Type B pancreatic cell (in vitro differentiated cells): ENCODE measurements at places on chromosomes 3 and 15. TPM values are rescaled to one million over a fixed set of nuclear protein-coding genes. Genes with fewer than 3 reads are reported as not detected.
A peak's percentile ranks its signal among the peaks of the same experiment; 100 is the strongest.

DNA sequence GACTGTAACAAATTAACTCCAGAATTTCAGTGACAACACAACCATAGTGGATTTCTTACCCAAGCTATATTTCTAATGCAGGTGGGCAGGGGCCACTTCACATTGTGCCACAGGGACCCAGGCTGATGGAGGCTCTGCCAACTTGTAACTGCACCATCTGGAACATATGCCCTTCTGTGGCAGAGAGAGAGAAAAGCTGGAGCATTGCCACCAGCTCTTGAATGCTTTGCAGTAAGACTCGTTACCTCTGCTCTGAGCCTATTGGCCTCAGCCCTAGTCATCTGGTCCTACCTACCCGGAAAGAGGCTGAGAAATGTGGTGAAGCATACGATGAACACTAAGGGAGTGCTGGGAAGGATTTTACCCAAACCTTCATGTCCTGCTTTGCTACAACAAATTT is 587.1 kb downstream of the ZNF385D start:
- H3K4me3 ChIP-seq = no peak overlapping the region
- H3K36me3 ChIP-seq = no peaks in the 10 kb centered on the region
- no peak overlapping the region for H3K27ac ChIP-seq
- no peaks in the 10 kb centered on the region for H3K4me1 ChIP-seq

- H3K4me3 ChIP-seq = peak overlapping the region; percentile 85
- DNase-seq = peak; percentile 79
- peaks cover 51% of the 10 kb centered on the region for H3K27me3 ChIP-seq
- no peak overlapping the region for H3K27ac ChIP-seq
- no peaks in the 10 kb centered on the region for H3K36me3 ChIP-seq
These were observed 517 bp downstream of the FBN1 start for GRCh38 chr15:48644827-48645557.

- no peak for DNase-seq
- no peaks in the 10 kb centered on the region for H3K36me3 ChIP-seq
- H3K27ac ChIP-seq = no peak overlapping the region
- H3K27me3 ChIP-seq = no peaks in the 10 kb centered on the region
These were observed 31.1 kb downstream of the MAGEL2 start for GRCh38 chr15:23616536-23616935.

DNA sequence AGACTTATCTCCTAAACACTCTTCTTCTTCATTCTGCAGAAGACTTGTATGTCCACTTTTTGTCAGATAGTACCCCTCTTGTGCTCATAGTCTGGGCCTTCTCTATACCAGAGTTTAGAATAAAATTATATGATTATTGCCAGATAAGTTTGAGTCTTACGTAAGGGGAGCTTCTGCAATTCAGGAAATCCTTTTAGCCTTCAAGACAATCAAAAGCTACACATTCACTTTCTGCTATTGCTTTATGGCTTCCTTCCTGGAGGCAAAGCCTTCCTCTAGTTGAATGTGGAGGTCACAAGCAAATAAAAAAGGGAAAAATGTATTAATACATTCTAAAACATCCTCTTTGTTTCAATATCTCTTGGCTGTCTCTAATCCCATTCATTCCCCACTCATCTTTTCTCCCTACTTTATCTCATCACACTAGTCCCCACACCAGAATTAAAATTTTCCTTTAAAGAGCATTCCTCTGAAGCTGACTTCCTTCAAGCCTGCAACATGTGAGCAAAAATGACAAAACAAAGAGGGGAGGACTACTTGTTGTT is 186.8 kb downstream of the CPNE4 start:
- H3K27me3 ChIP-seq = peaks cover 6% of the 10 kb centered on the region
- DNase-seq = no peak
- H3K27ac ChIP-seq = no peak overlapping the region
- H3K4me1 ChIP-seq = no peaks in the 10 kb centered on the region

- peaks cover 19% of the 10 kb centered on the region for H3K36me3 ChIP-seq
- peak; percentile 74 for DNase-seq
- H3K27me3 ChIP-seq = no peaks in the 10 kb centered on the region
These were observed 1.7 kb downstream of the B3GNT5 start for GRCh38 chr3:183254487-183255347.

GRCh38 chr3:133077688-133078087 is 39.5 kb downstream of the TMEM108 start:
- no peak for DNase-seq
- H3K27me3 ChIP-seq = no peaks in the 10 kb centered on the region
- H3K4me1 ChIP-seq = no peaks in the 10 kb centered on the region

GRCh38 chr3:113560831-113561623 is 28.7 kb downstream of the SIDT1 start:
- peaks cover 3% of the 10 kb centered on the region for H3K36me3 ChIP-seq
- H3K27me3 ChIP-seq = peaks cover 10% of the 10 kb centered on the region
- no peak for DNase-seq
- no peak overlapping the region for H3K4me3 ChIP-seq

DNA sequence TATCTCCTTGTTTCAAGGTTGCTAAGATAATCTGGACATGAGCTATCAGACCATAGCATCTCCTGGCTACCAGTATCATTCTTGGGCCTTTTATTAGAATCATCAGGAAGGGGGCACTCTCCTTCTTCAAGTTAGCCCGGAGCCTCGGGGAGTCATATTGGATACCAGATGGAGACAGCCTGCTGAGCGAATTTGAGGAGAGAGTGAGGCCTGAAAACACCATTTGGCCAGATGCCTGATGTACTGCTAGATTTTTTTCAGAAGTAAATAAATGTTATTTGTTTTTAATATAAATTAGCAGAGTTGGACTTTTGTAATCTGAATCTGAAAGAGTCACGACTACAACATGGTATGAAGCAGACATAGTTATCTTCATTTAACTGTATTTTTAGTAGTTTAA is 848.6 kb downstream of the IGSF11 start:
- no peaks in the 10 kb centered on the region for H3K27me3 ChIP-seq
- H3K4me3 ChIP-seq = no peak overlapping the region
- DNase-seq = no peak
- no peak overlapping the region for H3K27ac ChIP-seq
- H3K4me1 ChIP-seq = no peaks in the 10 kb centered on the region

Gene PDIA3
- total RNA-seq = 508 and 604 TPM in 2 replicates

Gene SNRPA1
- total RNA-seq = 72.6 and 80.3 TPM in 2 replicates

Gene GP9
- not detected in 2 replicates for total RNA-seq

Gene DAPK2
- total RNA-seq = 3.4 and 5.0 TPM in 2 replicates

Gene TMOD3
- total RNA-seq = 49.0 and 83.2 TPM in 2 replicates

Gene BDH1
- 32.0 and 56.1 TPM in 2 replicates for total RNA-seq
